ENCODE measurements at places on chromosomes 5 and 9.

DNA sequence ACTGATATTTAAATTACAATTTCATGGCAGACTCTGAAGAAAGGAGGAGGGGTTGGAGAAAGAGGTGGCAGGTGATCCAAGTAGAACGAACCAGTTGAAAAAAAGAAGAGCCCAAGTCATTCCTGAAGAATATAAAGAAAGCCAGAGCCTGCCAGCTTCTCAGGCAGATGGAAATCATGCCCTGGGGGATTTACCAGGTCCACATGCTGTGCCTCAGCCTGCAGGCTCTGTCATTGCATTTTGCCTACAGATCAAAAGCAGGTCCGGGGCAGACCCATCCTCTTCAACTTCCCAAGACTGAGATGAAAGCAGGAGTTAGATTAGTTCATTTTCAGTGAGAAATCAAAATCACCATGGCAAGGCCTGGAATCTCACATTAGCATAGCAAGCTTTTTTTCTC lies 48.5 kb downstream of the GDNF start:
- DNase-seq, result no peak

GRCh38 chr5:145553177-145553576 lies 282.0 kb downstream of the PRELID2 start:
- DNase-seq, result no peak

GRCh38 chr9:88923653-88924288 lies 67.5 kb upstream of the S1PR3 start:
- DNase-seq, result no peak

GRCh38 chr5:67315082-67315989 lies 118.7 kb upstream of the CD180 start:
- peak; percentile 52 for DNase-seq

DNA sequence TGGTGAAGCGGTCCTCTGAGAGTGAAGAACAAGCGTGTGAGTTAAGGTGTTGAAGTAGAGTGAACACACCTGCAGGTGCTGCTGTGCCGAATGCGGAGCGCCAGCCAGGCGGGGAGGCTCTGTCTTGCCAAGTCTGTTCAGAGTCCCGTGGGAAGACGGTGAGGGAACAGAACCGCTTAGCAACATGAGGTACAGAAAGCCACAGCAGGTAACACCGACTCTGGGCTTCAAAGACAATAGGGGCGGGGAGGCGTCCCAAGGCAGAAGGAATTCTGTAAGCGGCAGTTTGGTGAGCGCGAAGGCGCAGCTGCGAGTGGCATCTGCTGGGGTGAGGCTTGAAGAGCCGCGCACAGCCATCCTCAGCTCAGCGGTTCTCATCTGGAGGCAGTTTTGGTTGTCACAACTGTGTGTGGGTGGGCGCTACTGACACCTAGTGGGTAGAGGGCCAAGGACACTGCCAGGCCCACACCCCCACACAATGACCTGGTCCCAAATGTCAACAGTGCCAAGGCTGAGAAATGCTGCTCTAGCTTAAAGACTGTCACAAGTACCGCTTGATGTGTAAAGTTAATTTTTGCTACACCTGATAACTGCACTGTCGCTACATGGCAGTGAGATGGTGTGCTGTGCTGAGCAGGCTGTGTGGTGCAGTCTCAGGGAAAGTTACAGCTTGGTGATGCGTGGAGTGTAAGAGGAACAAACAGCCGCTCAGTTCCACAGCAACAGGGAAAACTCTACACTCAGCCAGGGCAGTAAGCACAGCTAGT lies 67.4 kb upstream of the TBC1D9B start:
- peak; percentile 45 for DNase-seq

DNA sequence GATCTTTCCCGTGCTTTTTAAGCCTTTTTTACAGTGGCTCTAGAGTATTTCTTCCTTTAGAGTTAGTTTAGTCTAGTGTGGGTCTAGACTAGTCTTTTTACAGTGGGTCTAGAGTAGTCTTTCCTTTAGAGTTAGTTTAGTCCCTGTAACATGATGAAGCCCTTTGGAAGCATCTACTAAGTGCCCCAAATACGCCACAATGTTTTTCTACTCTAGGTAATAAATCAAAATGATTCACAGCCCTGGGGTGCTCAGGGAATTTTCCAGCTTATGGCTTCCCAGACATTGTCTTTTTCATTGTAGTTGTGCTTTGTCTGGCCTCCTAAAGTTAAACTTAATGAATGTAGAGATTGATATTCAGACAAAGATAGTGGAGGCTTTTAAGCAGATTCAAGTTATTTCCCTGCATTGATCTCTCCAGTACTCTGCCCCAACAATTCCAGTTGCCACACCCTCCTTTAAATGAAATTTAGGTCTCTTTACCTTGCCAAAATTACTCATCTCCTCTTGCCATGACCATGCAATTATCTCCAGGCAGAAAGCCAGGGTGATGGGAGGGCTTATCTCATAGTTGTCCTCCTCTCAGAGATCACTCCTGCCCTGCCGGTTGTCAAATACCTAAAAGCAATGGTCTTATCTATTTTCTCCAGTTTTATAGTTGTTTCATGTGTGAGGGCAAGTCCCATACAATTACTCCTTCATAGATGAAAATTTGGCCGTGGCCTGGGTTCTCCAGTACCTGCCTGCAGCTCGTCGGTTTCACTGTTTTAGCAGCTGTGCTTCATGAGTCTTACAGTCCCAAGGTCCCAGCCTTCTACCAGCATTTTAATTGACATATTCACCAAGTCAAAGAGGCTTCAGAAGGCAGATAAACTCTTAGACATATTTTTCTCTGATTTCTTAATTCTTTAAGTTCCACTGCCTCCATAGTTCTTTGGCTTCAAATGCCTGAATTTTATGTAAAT lies 794.0 kb upstream of the COX7C start:
- no peak for DNase-seq

GRCh38 chr9:131910572-131910971 lies 169.1 kb downstream of the MED27 start:
- no peak for DNase-seq

- DNase-seq, result no peak
Measured at GRCh38 chr9:93299418-93300174, 115.7 kb downstream of the WNK2 start.

DNA sequence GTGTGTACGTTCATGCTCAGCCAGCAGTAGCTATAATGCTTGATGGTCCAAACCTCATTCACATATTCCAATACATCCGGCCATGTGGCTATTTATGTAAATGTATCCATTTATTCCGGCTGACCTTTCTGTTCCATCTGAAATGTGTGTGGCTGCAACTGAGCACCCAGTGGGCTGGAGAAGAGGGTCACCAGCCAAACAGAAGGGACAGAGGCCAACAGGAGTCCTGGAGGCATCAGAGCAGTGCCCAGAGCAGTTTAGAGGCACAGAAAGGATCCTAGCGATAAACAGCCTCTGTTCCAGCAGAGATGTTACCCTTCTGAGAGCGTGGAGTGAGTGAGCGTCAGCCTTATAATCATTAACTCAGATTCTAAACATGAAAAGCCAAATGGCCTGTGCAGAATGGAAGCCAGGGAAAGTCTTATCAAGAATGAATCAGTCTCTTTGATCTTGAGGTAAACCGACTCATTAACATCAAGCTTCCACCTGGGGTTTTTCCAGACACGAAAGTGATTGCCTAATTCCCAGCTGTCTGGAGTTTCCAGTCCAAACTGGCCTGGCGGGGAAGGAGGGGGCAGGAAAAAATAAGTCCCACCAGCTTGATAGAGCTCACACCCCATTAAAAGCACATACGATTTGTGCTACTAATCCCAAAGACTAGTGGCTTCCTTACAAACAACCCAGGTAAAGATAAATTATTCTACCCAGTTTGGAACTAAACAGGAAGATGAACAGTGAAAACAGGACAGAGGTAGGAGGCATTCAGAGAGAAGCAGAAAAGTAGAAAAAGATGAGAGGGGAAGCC lies 55.7 kb downstream of the SUSD1 start:
- no peak for DNase-seq

DNA sequence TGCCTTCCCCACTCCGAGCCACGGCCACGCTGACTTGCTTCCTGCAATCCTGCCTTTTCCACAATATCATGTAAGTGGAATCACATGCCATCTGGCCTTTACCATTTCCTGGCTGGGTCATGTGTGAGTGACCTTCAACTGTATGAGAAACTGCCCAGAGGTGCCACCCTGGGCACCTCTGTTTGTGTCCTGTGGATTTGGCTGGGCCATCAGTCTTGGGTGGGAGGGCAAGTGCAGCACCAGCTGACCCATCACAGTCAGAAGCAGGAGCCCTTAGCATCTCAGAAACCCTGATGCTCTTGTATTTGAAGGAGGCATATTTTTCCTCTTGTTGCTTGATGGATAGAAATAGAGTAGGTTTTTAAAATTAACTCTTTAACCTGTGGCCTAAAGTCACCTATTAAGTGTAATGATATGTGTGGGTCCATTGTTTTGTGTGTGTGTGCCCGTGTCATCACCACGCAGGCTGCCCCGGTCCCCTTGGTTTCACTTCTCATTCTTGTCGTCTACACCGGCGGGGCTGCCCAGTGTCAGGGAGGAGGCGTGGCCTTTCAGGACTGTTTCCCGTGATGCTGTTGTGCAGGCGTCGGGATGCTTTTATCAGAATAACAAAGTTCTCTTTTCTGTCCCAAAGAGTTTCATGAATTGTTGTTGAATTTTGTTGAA lies 52.1 kb upstream of the CACNA1B start:
- DNase-seq, result no peak

DNA sequence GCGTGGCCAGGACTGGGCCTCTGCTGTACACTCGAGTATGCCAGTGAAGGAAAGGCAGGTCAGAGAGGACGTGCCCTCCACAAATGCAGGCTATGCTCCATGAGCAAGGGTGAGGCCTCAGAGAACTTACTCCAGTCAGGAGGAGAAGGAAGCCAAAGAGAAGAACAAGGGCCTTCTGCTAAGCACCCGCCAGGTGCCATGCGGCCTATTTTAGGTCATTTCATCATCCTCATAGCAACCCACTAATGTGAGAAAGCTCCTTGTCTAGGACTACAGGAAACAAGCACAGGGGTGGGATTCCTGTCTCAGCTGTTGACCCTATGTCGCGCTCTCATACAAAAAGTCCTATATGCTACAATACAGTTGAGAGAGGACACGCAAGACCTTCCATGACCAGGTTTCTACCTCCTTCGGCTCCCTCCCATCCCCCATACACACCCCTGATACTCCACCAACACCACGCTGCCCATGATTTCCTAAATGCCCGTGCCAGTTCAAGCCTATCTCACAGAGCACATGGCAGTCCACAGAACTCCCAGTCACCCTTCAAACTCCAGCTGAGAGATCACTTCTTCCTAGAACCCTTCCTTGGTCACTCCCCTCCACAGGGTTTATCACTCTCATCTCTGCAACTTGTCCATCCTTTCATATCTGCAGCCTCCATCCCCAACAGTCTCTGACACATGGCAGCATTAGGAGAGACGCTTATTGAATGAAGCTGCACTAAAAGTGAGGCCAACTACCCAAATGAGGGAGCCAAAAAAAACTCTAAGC lies 26.8 kb downstream of the PSMB7 start:
- DNase-seq, result no peak

Data from left hindlimb (tissue), 1 donor.